H9 (cell line): ENCODE measurements at places on chromosomes 13 and 19.

DNA sequence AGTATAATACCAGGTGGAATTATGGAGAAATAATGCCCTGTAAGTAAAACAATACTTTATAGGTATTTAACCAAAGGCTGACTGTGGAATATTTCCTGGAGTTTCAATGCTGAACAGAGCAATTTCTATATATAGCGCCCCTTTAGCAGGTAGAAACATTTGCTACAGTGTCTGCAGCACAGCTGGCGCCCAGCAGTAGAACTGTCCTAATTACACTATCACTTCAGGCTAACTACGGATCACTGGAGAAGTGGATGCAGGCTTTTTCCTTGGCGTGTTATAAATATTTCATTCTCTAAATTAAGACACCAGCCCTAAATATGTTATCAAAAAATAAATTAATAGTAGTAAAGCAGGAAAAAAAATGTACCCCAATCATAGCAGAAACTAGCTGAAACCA is 3.1 kb downstream of the SHISA2 start:
- H3K36me3 ChIP-seq: peaks cover 24% of the 10 kb centered on the region
- peaks cover 6% of the 10 kb centered on the region; the same call in 1 of the 2 replicates for H3K27me3 ChIP-seq
- H3K27ac ChIP-seq: no peak overlapping the region
- H3K4me3 ChIP-seq: peak overlapping the region; percentile 90
- H3K4me1 ChIP-seq: peaks cover 4% of the 10 kb centered on the region; the same call in 1 of the 2 replicates
- no peak for DNase-seq

DNA sequence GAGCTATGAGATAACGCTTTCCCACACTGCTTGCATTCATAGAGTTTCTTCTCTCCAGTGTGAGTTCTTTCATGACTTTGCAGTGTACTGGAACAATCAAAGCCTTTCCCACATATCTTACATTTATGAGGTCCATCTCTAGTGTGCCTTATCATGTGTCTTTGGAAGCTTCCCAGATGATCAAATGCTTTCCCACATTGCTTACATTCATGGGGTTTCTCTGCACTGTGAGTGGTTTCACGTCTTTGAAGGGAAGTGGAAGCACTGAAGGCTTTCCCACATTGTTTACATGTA is 14.9 kb upstream of the ZNF442 start:
- H3K4me3 ChIP-seq: no peak overlapping the region
- H3K27me3 ChIP-seq: no peaks in the 10 kb centered on the region
- H3K27ac ChIP-seq: no peak overlapping the region
- no peak for DNase-seq
- H3K4me1 ChIP-seq: no peaks in the 10 kb centered on the region

GRCh38 chr19:18762125-18763023 is 28.7 kb downstream of the COMP start:
- no peak overlapping the region for H3K4me3 ChIP-seq
- no peaks in the 10 kb centered on the region for H3K4me1 ChIP-seq
- H3K27me3 ChIP-seq: peaks cover 14% of the 10 kb centered on the region; the same call in 1 of the 2 replicates

- H3K4me3 ChIP-seq: no peak overlapping the region
- no peaks in the 10 kb centered on the region; the same call in 2 of the 3 replicates for H3K36me3 ChIP-seq
- DNase-seq: peak; percentile 81
- no peaks in the 10 kb centered on the region for H3K4me1 ChIP-seq
Observed at GRCh38 chr13:29362849-29363604, 232.5 kb downstream of the SLC7A1 start.

DNA sequence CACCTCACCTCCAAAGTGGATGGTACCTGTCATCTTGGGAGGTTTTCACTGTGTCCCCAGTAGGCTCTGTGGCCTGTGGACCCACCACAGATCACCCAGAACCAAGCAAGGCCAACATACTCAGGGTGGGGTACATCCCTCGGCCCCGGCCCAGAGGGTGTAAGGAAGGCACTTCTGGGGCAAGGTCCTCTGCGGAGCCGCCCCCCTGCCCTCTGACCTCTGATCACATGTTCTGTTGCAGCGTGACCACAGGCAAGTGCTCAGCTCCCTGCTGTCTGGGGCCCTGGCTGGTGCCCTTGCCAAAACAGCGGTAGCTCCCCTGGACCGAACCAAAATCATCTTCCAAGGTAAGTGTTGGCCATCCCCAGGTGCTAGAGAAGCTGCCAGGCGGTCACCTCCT is 36.7 kb downstream of the TMEM161A start:
- no peak overlapping the region for H3K4me3 ChIP-seq
- DNase-seq: no peak
- H3K27me3 ChIP-seq: no peaks in the 10 kb centered on the region
- H3K36me3 ChIP-seq: no peaks in the 10 kb centered on the region
- no peak overlapping the region for H3K27ac ChIP-seq

DNA sequence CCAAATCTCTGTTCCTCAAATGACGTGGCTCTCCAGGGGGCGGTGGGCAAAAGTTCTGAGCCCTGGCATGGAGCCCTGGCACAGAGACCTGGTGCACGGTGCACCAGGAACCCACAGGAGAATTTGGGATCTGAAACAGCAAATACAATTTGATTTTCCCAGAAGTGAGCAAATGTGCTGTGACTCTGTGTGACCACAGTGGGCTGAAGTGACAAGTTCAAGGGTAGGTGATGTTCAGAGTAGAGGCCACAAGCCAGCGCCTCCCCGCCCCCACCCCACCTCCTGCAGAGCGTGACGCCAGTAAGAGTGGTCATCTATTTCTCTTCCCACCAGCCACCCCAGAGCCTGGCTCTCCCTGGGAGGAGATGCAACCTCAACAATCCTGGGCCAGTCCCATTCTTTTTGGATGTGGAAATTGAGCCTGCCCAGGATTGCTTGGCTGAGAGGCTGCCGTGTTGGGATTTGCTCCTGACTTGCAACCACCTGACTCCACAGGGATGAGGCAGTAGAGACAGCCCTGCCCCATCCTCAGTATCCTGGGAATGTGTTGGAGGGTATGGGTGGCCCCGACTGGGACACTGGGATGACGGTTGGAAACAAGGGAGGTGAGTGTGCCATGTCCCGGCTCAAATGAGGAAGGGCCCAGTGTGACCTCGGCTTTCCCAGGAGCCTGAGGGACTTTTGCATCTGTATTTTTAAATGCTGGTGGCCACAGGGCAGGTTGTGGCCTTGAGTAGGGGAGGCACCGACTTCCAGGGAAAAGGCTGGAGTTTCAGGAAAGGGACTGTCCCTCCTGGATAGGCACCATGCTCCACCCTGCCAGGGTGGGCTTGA is 11.1 kb upstream of the BCL3 start:
- no peaks in the 10 kb centered on the region; the same call in 1 of the 2 replicates for H3K4me1 ChIP-seq
- DNase-seq: peak; percentile 33
- H3K27me3 ChIP-seq: no peaks in the 10 kb centered on the region
- no peak overlapping the region for H3K4me3 ChIP-seq

DNA sequence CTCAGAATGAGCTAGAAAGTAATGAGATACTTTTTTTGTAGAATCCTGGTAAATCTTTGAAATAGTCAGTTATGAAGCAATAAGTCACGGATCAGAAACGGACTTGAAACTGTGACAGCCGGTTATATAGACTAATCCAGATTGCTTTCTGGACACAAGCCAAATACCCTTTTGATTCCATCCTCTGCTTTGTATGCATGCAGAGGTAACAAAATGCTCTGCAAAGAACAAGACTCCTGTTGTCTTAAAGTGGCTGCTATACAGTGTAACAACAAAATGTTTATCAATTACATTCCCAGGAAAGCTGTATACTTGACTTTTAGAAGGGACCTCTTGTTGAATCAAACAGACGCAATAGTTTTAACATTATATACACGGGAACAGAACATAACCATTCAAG is 66.5 kb upstream of the STARD13 start:
- DNase-seq: no peak
- H3K27me3 ChIP-seq: peaks cover 2% of the 10 kb centered on the region; the same call in 1 of the 2 replicates
- H3K36me3 ChIP-seq: no peaks in the 10 kb centered on the region
- no peak overlapping the region for H3K27ac ChIP-seq
- H3K4me3 ChIP-seq: no peak overlapping the region

DNA sequence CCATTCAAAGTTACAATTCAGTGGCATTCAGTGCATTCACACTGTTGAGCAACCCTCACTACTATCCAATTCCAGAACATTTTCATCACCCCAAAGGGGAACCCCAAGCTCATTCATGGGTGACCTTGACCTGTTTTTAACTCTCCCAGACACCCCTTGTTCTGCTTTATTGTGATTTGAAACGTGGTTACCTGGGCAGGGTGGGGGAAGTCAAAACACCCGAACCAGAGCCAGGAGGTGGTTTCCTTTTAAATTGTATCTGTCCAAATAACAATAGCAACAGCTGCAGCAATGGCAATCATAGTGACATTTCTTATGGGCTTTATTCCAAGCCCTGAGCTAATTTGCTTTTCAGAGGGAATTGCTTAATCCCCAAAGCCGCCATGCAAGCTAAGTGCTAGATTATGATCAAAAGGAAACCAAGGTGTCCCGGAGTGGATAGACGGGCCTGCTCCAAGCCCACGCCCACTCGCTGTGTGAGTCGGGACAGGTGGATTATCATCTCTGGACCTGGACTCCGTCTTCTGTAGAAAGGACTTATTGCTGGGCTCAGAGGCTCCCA is 6.1 kb downstream of the PTGIR start:
- no peak overlapping the region for H3K27ac ChIP-seq
- no peak for DNase-seq
- H3K4me1 ChIP-seq: no peaks in the 10 kb centered on the region; the same call in 1 of the 2 replicates
- no peaks in the 10 kb centered on the region for H3K27me3 ChIP-seq
- no peak overlapping the region for H3K4me3 ChIP-seq

DNA sequence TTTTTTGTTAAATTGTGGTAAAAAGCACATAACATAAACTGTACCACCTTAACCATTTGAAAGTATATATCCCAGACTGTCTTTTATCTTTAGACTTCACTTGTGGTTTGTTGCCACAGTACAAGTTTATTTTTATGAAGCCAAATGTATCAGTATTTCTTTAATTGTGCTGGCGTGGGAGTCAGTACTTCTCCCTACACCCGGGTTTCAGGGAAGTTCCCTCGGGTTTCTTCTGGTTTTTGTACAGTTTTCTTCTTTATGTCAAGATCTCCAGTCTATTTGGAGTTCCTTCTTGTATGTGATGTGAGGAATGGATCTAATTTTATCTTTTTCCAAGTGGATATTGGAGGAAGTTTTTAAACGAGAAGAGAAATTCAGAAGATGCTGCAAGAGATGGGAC is 20.5 kb downstream of the CCDC8 start:
- no peak overlapping the region for H3K4me3 ChIP-seq
- H3K4me1 ChIP-seq: no peaks in the 10 kb centered on the region
- peaks cover 32% of the 10 kb centered on the region for H3K36me3 ChIP-seq
- H3K27ac ChIP-seq: no peak overlapping the region

- no peaks in the 10 kb centered on the region; the same call in 1 of the 2 replicates for H3K4me1 ChIP-seq
- no peak overlapping the region for H3K4me3 ChIP-seq
- H3K36me3 ChIP-seq: peaks cover 17% of the 10 kb centered on the region
- H3K27ac ChIP-seq: no peak overlapping the region
- DNase-seq: no peak
Observed at GRCh38 chr13:55437162-55437561, 1703.6 kb upstream of the PRR20A start.

GRCh38 chr19:18266771-18267686 is 7.2 kb downstream of the IQCN start:
- H3K36me3 ChIP-seq: peaks cover 20% of the 10 kb centered on the region
- H3K4me1 ChIP-seq: no peaks in the 10 kb centered on the region
- H3K27me3 ChIP-seq: no peaks in the 10 kb centered on the region
- no peak for DNase-seq
- no peak overlapping the region for H3K27ac ChIP-seq

GRCh38 chr19:31312677-31313244 is 36.5 kb downstream of the TSHZ3 start:
- H3K27me3 ChIP-seq: no peaks in the 10 kb centered on the region
- no peak overlapping the region for H3K27ac ChIP-seq
- DNase-seq: no peak
- no peaks in the 10 kb centered on the region for H3K36me3 ChIP-seq

DNA sequence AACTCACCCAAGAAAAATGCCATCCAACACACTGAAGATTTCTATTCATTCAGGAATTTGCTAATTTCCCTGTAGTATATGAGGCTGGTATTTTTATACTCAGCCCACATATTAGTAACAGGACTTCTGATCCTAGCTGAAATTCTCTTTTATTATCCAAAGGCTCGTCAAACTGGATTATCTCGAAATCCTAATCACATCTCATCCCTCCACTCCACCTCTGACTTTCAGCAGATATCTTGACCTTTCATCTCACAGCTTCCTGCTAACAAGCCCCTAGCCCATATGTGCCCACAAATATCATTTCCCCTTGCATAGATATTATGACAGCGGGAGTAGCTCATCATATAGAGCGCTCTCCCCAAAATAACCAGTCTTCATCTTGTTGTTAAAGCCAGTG is 279.7 kb downstream of the FGF14 start:
- H3K4me3 ChIP-seq: no peak overlapping the region
- no peaks in the 10 kb centered on the region for H3K27me3 ChIP-seq
- no peak overlapping the region for H3K27ac ChIP-seq
- H3K4me1 ChIP-seq: no peaks in the 10 kb centered on the region; the same call in 1 of the 2 replicates
- no peaks in the 10 kb centered on the region for H3K36me3 ChIP-seq

GRCh38 chr13:34372581-34372980 is 554.6 kb downstream of the RFC3 start:
- no peak for DNase-seq
- no peak overlapping the region for H3K4me3 ChIP-seq
- peaks cover 5% of the 10 kb centered on the region; the same call in 1 of the 2 replicates for H3K4me1 ChIP-seq
- H3K36me3 ChIP-seq: no peaks in the 10 kb centered on the region
- no peak overlapping the region for H3K27ac ChIP-seq

DNA sequence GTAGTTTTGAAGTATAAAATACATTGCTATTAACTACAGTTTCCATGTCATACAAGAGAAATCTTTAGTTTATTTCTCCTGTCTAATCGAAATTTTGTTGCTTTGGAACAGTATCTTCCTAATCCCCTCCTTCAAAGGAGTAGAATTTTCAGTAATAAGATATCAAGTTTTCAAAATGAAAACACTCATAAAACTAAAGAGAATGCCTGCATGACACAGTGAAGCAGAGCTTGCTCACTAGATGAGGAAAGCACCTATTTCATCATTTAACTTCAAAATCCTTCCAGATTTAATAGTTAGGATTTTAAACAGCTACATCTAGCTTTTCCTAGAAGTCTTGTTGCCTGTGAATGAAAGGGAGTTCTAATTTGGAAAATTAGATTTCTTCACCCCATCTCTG is 80.8 kb downstream of the TNFSF11 start:
- no peaks in the 10 kb centered on the region for H3K27me3 ChIP-seq
- no peak overlapping the region for H3K27ac ChIP-seq
- no peak overlapping the region for H3K4me3 ChIP-seq
- peaks cover 9% of the 10 kb centered on the region for H3K4me1 ChIP-seq

- peak overlapping the region; percentile 99 for H3K4me3 ChIP-seq
- peaks cover 5% of the 10 kb centered on the region; the same call in 1 of the 2 replicates for H3K36me3 ChIP-seq
- no peak overlapping the region for H3K27ac ChIP-seq
- no peak for DNase-seq
Observed at GRCh38 chr19:40056505-40056904, 474 bp upstream of the ZNF780B start.

- H3K27ac ChIP-seq: no peak overlapping the region
- H3K36me3 ChIP-seq: peaks cover under 1% of the 10 kb centered on the region; the same call in 1 of the 2 replicates
Observed at GRCh38 chr19:51108805-51109146, 567 bp upstream of the CTU1 start.

- no peaks in the 10 kb centered on the region for H3K27me3 ChIP-seq
- H3K36me3 ChIP-seq: no peaks in the 10 kb centered on the region
- no peak for DNase-seq
Observed at GRCh38 chr13:110047496-110047895, 259.5 kb downstream of the COL4A1 start.
